Foreskin keratinocyte (primary cell): ENCODE measurements at places on chromosomes 3 and 15. TPM values are rescaled to one million over a fixed set of nuclear protein-coding genes. Genes with fewer than 3 reads are reported as not detected.
A peak's percentile ranks its signal among the peaks of the same experiment; 100 is the strongest.

GRCh38 chr3:136250903-136251460 is 842 bp downstream of the PCCB start:
- no peak for DNase-seq

DNA sequence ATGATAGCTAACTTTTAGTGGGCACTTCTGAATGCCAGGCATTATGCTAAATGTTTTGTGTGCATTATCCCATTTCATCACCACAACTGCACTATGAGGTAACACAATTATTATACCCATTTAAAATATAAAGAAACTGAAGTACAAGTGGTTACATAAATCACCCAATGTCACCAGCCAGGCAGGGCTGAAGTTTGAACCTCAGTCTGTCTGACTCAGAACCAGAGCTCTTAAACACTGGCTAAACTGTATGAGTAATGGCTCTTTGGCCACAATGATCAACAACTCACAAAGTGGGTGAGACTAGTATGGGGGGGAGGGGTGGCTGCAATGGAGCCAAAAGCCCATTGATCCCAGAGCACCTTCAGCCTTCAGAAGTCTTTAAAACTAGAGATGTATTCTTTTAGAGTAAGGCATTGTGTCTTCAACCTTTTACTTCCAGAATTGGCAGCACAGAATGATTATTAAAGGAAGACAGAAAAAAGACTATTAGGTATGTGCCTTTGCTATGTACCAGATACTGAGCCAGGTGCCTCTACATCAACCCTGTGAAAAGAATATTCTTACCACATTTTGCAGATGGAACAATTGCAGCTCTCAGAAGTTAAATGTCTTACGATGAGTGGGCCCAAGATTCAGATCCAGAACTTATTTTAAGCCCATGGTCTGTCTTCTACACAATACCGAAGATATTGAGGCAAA is 166.9 kb downstream of the UACA start:
- DNase-seq, result peak; percentile 87

GRCh38 chr3:72745146-72745999 is 102.9 kb downstream of the SHQ1 start:
- no peak for DNase-seq

The GOLGA8Q gene
- total RNA-seq, result 0.21 TPM in 1 of 2 replicates, not detected in the other

DNA sequence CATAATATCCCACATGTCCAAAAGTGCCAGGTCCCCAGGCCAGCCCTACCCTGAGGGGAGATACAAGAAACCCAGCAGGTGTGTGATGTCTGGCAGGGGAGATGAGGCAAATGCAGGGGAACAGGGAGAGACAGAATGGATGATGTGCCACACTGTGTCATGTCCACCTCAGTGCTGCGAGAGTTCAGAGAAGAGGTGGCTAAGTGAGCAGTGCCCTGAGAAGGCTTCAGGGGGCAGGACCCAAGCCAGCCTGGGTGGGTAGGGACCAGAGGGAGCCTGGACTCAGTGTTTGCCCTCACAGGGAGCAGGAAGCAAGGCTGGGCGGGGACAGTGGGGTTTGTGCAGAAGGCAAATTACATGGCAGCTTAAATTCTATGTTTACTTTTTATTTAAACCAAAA is 61.2 kb downstream of the KLHL6 start:
- no peak for DNase-seq

The POPDC2 gene
- 0.34 and 0.39 TPM in 2 replicates for total RNA-seq

DNA sequence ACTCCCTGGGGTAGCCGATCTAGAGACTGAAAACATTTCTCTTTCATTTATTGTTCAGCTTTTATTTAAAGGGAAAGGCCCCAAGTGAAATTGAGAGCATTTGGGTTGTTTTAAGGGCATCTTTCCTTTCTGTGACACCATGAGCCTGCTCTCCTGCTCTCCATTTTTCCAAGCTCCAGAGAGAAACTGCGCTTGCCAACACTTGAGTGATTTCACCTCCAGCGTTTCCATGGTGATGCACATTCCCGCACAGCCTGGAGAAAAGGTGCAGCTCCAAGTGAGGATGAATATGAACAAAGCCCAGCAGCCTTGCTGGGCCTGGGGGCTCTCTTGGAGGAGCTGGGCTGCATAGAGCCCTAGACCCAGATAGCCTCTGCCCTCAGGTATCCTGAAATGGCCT is 159.2 kb upstream of the PPP2R3A start:
- no peak for DNase-seq

The CHRD gene
- not detected in 2 replicates for total RNA-seq

The RARB gene
- total RNA-seq, result not detected in 2 replicates

The VILL gene
- total RNA-seq, result 3.7 and 3.8 TPM in 2 replicates

- DNase-seq, result no peak
Observed at GRCh38 chr3:75237477-75237876, 426.7 kb upstream of the FRG2C start.

- no peak for DNase-seq
Observed at GRCh38 chr3:184691397-184692231, 20.2 kb downstream of the MAGEF1 start.

The VPS33B gene
- 15.3 and 15.8 TPM in 2 replicates for total RNA-seq

The SERPINI2 gene
- total RNA-seq, result not detected in 2 replicates

GRCh38 chr3:4531478-4532025 is 38.4 kb downstream of the ITPR1 start:
- DNase-seq, result no peak

DNA sequence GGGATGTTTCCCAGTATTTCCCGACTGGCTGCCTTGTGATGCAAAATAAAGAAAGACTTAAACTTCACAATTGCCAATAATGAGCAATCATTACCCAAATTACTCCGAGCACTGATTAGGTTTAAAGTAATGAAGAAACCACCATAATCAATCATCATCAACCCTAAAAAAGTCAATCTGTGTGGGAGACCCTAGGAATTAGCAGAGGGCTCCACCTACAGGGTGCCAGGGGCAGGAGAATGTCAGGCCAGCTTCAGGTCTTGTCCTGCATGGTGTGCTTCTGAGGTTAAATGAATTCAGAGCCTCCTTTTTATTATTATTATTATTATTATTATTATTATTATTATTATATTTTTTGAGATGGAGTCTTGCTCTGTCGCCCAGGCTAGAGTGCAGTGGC is 478.0 kb upstream of the ARRDC4 start:
- DNase-seq, result no peak

DNA sequence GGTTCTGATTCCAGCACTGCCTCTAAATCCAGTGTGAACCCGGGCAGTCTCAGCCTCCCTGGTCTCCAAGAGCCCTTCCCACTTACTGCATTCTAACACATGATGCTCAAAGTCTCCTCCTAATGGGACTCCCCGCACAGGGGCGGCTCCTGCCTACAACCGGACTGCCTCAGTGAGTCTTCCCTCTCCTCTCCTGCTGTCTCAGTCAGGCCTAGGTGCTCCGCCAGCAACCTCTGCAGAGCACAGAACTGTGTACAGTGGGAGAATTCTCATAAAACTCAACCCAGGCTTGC is 28.9 kb downstream of the TBC1D2B start:
- no peak for DNase-seq

GRCh38 chr3:181017690-181018089 is 28.2 kb upstream of the DNAJC19 start:
- DNase-seq, result no peak

DNA sequence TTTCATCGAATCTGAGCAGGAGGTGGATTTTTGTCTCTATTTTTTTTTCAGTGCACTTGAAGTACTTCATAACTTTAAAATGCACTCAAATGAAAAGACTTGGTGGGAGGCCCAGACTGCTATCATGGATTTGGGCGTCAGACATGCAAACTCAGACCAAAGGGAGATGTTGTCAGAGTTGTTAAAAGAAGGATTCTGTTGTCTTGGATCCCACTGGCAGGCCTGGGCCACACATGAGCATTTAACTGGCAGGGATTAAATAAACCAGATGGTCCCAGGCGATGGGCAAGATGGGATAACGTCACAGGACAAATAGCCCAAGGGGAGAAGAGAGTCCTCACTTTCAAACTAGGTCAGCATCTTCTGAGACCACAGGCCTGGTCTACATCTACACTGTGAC is 15.4 kb downstream of the RTP1 start:
- DNase-seq, result no peak

GRCh38 chr15:87608238-87609028 is 648.1 kb downstream of the NTRK3 start:
- DNase-seq, result no peak

DNA sequence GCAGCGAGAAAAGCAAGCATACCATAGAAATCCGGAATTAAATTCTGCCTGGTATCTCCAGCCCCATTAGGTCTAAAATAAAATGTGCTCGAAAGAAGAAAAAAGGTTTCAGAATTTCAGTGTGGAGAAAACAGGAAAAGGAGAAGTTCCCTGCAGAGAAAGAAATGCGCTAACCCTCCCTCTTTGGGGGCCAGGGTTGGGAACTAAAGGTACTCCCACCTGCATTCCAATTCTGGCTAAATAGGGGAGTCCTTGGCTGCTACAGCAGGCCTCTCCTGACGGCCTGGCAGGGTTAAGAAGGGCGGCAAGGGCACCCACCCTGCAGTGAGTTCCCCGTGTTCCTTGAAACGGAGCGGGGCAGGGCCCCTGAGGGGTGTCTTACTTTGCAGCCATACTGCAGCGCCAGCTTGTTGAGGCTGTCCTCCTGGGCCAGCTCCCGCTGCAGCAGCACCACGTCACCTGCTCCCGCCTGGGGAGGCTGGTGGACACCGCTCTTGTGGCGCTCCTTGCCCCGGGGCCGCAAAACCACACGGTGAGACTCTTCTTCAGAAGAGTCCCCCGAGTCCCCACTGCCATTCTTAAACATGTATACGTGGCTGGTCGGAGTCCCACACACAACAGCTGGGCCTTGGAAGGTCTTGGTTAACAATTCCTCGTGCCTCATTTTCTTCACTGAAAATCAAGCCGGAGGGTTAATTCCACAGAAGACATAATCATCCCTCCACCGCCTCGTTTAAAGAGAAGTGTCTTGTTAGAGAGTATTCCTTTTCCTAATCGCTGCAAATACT is 1.7 kb downstream of the LYSMD4 start:
- DNase-seq, result no peak

The UBAP1L gene
- 0.49 and 0.88 TPM in 2 replicates for total RNA-seq

The IL5RA gene
- total RNA-seq, result not detected in 2 replicates

DNA sequence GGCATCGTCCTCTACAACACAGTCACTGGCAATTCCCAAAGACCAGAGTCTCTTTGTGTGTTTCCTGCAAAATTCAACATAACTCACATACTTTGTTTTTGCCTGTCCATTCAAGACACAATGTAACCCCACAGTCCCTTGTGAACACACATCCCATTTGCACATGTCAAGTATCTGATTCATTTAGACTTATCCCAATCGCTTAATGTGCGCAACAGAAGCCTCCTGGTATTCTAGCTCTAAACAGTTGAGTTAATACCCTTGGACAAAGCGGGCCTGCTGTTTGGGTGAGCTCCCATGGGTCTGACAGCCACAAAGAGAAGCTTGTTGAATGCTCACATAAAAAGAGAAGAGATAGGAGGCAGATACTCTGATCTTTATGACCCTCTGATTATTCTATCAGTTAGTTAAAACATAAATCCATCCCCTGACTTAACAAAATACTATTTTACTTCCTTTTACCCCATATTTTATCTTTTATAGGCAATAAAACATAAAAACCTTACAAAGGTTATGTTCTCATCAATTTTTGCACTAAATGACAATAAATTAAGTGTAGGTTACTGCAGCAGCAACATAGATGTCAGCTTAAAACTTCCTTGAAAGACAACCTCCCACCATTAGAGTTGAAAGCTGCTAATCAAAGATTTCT is 79.4 kb downstream of the ANXA2 start:
- DNase-seq, result no peak

The SATB1 gene
- 4.0 and 5.4 TPM in 2 replicates for total RNA-seq

DNA sequence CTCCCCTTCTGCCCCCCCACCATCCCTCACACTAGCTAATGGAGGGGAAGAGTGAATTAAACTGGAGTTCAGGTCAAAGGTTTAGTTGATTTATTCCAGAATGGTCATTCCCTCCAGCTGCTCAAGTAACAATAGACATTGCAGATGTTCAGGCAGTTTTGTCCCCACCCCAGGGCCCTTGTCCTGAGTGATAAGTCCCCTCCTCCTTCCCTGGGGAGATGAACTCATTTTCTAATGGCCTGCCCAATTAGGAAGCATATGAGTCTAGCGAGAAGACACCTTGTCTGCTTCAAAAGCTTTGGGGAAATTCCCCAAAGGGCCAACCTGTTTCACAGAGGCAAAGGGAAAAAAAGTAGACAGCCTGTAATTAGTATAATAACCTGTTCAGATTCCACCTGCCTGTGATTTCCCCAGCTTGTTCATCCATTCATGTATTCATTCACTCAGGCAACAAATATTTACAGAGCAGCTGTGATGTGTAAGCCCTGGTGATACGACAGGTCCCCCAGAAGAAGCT is 165.3 kb downstream of the SHQ1 start:
- no peak for DNase-seq

The DUOXA2 gene
- not detected in 2 replicates for total RNA-seq

- no peak for DNase-seq
Observed at GRCh38 chr15:33864360-33865075, 103.8 kb upstream of the CHRM5 start.

The CHSY1 gene
- 31.1 and 33.2 TPM in 2 replicates for total RNA-seq

The ETV5 gene
- total RNA-seq, result 46.8 and 53.6 TPM in 2 replicates

DNA sequence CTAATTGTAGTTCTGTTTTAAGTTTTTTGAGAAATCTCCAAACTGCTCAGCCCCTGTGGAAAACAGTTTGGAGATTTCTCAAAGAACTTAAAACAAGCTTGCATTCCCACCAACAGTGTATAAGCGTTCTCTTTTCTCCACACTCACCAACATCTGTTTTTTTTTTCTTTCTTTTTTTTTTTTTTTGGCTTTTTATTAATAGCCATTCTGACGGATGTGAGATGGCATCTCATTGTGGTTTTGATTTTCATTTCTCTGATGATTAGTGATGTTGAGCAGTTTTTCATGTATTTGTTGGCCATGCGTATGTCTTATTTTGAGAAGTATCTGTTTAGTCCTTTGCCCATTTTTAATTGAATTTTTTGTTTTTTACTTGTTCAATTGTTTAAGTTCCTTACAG is 73.1 kb upstream of the COL8A1 start:
- no peak for DNase-seq

GRCh38 chr3:47416041-47416440 is 35.2 kb downstream of the PTPN23 start:
- DNase-seq, result no peak

GRCh38 chr15:68993276-68993675 is 21.2 kb upstream of the NOX5 start:
- DNase-seq, result no peak

DNA sequence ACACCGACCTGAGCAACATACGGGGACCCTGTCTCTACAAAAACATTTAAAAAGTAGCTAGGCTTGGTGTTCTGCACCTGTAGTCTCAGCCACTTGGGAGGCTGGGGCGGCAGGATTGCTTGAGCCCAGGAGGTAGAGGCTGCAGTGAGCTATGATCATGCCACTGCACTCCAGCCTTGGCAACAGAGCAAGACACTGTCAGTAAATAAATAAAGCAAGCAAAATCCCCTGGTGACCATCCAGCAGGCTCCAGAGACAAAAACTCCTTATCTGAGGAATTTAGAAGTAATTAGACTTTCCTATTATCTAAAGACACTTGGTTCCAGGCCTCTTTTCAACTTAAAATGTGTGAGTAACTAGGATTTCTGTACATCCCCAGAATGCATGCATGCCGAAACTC is 29.5 kb upstream of the ZNF774 start:
- no peak for DNase-seq

- DNase-seq, result no peak
Observed at GRCh38 chr15:79540551-79540950, 108.4 kb downstream of the MINAR1 start.

- no peak for DNase-seq
Observed at GRCh38 chr3:157387708-157388435, 48.8 kb upstream of the PTX3 start.

The TRPM1 gene
- total RNA-seq, result not detected in 2 replicates
